Activated naive CD8-positive, alpha-beta T cell treated with anti-CD3 and anti-CD28 coated beads for 36 hours (primary cell): ENCODE measurements at places on chromosomes 5 and 9.
A peak's percentile ranks its signal among the peaks of the same experiment; 100 is the strongest.

DNA sequence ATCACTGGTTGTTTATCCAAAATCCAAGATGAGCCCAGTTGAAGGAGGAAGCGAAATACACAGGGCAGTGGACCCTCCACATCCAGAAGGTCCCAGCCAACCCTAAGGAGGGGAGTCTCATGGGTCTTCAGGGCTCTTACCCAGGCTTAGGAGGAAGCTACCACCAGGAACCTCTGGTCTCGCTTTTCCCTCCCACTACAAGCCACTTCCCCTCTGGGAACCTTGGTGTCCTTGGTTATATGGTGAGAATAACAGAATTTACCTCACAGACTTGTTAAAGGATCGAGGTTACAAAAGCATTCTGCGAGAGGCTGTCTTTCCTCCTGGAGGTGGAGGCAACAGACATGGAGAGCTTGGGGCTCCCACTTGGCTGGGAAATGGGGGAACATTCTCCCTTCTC, 3.4 kb downstream of the HIGD2A start:
- DNase-seq = no peak

DNA sequence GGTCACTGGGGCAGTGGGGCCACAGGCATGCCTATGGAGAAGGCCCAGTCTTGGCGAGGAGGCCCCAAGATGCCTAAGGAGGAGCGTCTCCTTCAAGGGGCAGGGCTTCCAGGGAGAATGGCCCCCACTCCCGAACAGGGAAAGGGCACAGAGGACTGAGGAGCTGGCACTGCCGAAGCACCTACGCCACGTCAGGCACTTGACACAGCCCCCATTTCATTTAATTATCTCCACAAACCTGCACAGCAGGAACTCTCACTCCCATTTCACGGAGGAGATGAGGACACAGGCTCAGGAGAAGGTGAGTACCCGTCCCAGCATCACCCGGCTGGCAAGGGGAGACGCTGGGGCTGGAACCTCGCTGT, 26.0 kb downstream of the EGR1 start:
- DNase-seq = no peak

- DNase-seq = no peak
Measured at GRCh38 chr5:9468060-9468388, 77.9 kb downstream of the SEMA5A start.

DNA sequence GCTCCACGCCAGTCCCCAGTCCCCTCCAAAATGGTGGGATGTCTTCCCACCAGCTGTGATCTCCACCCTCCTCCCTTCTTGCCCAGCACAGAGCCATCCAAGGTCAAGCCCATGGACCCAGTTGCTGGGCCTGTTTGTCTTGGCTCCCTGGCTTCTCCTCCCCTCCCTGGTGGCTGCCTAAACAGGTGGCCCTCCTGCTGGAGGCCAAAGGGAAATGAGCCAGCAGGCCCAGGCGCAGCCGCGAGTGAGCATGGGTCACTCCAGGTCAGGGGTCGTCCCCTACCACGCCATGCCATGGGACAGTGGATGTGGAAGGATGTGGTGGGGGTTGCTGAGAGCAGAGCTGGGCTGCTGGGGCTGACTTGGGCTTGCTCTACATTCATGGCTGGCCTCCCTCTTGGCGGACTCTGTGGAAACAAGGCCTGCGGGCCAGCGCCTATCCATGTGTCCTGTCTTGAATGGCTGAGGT, 33.6 kb downstream of the COL15A1 start:
- no peak for DNase-seq

- no peak for DNase-seq
Measured at GRCh38 chr9:31255211-31255610, 1129.2 kb upstream of the ACO1 start.

- DNase-seq = no peak
Measured at GRCh38 chr5:124060413-124061067, 548.6 kb downstream of the CSNK1G3 start.

GRCh38 chr9:27278374-27278773, 18.6 kb downstream of the EQTN start:
- DNase-seq = no peak

DNA sequence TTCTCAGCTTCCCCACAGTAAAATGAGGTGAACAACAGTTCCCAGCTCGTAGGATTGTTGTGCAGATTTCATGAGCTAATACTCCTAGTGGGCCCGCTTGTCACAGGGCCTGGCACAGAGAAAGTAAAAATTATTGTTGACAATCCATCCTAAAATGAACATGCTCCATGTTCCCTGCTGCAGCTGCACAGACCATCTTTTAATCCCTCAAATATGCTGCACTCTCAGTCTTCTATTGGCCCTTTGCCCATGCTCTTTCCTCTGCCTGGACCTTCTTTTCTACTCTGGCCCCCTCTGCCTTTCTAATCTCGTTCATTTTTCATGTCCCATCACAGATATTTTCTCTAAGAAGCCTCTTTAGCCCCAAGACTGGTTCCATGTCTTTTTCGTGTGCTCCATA, 117.7 kb upstream of the NR3C1 start:
- no peak for DNase-seq

- DNase-seq = no peak
Measured at GRCh38 chr9:107584186-107584585, 94.6 kb upstream of the KLF4 start.

- DNase-seq = no peak
Measured at GRCh38 chr9:18499062-18499461, 25.1 kb downstream of the ADAMTSL1 start.

DNA sequence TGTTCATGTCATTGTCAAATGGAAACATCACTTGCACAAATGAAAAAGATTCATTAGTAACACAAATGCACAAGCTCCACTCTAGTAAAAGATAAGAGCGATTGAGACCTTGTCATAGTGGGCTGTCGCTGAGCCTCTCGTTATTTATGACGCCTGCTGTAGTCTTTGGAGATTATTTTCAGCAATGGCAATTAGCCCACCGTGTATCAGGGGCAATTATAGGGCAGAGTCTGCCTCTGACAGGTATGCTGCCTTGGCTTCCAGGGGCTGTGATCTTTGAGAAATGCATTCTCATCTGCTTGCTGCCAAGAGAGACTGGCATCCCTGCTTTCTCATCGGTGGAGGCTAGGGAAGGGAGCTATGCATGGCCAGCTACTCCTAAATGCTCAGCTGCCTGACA, 426.8 kb upstream of the CLINT1 start:
- no peak for DNase-seq

- DNase-seq = no peak
Measured at GRCh38 chr5:97618721-97619120, 435.7 kb upstream of the RIOK2 start.

DNA sequence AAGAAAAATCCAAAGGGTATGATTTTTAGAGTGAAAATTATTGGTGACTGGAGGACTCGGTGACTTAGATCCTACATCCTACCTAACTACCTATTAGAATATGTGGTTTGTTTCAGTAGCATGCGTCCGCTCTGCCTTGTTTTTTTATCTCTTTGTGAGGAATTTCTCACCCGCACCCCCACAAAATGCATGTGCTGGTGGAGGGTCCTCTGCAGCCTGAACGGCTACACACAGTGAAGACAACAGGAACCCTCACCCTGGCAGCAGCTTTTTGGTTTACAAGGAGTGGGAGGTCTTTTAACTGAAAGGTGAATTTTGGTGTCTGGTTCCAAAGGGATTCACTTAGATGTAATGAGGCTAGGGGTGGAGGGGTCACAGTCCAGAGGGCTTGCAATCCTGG, 115.5 kb downstream of the GNA14 start:
- no peak for DNase-seq

DNA sequence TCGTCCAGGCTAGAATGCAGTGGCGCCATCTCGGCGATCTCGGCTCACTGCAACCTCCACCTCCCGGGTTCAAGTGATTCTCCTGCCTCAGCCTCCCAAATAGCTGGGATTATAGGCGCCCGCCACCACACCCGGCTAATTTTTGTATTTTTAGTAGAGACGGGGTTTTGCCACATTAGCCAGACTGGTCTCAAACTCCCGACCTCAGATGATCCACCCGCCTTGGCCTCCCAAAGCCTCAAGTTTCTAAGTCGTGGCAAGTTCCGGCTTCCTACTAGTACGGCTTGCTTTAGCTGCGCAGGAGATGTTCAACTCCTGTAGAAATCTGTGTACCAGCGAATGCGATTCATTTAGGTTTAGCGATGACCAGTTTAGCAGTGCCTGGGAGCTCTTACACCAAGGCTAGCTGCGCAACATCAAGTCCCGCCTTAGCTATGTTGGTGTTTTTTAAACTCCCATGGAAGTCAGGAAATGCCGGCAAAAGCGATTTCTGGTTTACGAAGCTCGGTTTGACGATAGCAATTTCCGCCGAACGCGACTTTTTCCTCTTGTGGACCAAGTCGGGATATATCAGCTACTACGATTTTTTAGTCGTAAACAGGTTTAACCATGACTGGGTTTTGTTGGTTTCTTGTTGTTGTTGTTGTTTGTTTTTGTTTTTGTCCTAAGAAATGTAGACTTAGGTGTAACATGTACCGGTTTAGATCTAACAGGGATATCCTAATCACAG, 46.4 kb downstream of the ANXA2R start:
- peak; percentile 45 for DNase-seq

DNA sequence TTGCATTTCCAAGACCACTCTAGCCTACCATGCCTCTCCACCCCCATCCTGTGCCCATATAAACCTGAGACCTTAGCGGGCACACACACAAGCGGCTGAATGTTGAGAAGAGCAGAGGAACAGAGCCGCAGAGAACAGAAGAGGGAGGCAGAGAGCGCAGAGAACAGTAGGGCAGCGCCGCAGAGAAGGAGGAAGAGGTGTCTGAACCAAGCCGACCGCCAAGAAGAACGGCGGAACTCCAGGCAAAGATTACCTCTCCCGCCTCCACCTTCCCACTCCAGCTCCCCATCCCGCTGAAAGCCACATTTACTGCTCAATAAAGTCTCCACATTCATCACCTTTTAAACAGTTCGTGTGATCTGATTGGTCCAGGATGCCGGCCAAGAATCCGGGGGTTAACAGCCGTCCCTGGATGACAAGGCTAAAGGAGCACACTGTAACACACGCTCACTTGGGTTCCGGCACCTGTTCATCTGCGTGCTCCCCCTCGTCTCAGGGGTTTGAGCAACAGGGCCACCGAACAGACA, 33.2 kb downstream of the GRIN3A start:
- peak; percentile 30 for DNase-seq

DNA sequence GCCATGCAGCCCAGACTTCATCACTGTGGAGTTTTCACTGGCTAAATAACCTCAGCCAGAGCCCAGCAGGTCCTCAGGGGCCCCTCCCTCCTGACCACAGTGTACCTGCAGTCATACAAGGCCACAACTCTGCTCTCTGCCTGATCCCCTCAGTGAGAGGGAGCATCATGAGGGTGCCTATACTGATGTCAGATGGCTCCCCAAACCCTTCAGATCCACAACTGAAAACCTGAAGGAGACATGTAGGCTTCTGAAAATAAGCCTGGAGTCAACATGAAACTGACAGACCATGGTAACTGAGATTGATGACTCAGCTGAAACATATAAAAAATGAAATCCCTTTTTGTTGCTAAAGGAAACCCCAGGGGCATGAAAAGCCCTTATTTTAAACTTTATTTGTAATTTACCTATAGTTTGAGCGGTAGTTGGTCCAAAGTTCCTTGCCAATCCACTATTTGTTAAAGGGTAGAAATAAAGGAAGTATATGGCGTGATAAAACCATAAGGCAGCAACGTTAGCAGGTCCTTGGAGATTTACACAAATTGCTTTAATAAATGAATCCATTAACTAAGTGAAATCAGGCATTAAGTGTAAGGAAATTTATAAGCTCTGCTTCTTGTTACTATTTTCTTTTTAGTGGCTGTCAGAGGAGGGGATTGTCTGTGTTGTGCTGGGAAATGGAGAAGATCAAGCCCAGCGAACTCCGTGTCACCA, 68.3 kb downstream of the FGF1 start:
- DNase-seq = peak; percentile 12

DNA sequence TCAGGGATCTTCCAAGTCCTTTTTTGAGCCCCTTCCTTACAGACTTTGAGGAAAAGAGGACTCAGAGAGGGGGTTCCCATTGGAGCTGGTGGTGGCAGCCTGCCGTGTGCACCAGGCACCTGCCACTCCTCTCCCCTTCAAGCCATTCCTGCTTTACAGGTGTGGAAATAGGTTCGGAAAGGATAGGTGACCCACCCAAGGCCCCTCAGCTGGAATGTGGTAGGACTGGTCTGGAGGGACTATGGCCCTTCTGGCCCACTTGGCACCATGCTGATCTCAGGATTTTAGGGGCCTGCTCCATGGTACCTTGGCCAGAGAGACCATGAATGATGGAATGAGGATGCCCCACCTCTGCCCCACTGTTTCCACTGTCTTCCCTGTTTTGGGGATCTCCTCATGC, 1.4 kb downstream of the GALNT12 start:
- no peak for DNase-seq

- DNase-seq = no peak
Measured at GRCh38 chr9:102035929-102036328, 297.5 kb upstream of the GRIN3A start.

- no peak for DNase-seq
Measured at GRCh38 chr9:20015427-20015931, 226.6 kb upstream of the SLC24A2 start.

- DNase-seq = no peak
Measured at GRCh38 chr5:57493034-57493433, 10.4 kb upstream of the ACTBL2 start.

- DNase-seq = no peak
Measured at GRCh38 chr9:108041551-108041950, 552.0 kb upstream of the KLF4 start.

GRCh38 chr5:139906661-139907060, 111.1 kb downstream of the PSD2 start:
- DNase-seq = no peak
